ENCODE measurements at places on chromosomes 7 and 10. TPM values are rescaled to one million over a fixed set of nuclear protein-coding genes. Genes with fewer than 3 reads are reported as not detected.

GRCh38 chr10:109835257-109835656 is 88.1 kb downstream of the XPNPEP1 start:
- no peak for DNase-seq

- DNase-seq: no peak
Observed at GRCh38 chr7:25895792-25896171, 256.2 kb upstream of the NFE2L3 start.

- no peak for DNase-seq
Observed at GRCh38 chr7:84060000-84060399, 134.6 kb downstream of the SEMA3A start.

GRCh38 chr10:79029478-79030390 is 39.0 kb upstream of the ZMIZ1 start:
- no peak for DNase-seq

- no peak for DNase-seq
Observed at GRCh38 chr7:128117691-128118090, 86.5 kb upstream of the LRRC4 start.

DNA sequence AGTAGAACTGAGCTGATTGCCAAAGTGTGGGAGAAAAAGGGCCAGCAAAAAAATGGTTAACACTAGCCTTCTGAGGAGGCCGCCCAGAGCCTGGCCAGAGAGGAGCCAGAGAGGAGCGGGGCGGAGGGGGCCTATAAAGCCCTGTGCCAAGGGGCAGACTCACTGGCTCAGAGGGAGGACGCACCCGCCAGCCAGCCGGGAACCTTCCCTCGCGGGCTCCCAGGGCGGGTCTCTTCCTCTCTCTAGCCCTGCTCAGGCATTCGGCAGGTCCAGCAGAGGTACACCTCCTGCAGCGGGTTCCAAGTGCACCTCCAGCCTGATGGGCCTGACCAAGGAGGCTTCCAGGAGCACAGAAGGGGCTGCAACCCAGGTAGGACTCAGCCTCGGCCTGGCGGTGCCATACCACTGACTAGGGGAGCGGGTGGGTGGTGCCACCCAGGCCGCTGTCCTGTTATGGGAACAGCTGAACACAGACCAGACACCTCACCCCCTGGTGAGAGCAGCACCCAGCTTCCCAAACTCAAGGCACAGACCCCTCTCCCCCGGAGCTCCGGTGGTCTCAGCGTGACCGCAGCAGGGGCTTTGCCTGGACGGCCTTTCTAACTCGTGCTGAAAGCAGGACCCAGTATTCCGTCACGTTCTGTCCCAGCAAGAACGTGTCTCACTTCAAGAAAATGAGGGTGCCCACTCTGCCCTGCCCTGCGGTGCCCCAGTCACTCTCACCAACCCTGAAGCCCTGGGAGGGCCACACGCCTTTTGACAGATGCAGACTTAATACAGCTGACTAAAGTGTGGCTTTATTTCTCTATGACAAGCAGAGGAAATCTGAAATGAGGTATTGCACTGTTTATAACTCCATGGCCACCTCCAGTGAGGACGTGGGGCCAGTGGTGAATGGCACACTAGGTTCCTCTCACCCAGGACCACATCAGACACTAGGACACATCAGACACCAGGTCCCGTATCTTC is at the start of gene GPER1:
GPER1 (plus strand) TSS at position 162 of the 969 bp plus-strand sequence. CDS start 3,616 bp downstream, outside the sequence.
- peak; percentile 39 for DNase-seq

- no peak for DNase-seq
Observed at GRCh38 chr10:8640878-8641277, 586.4 kb downstream of the GATA3 start.

- no peak for DNase-seq
Observed at GRCh38 chr10:132303361-132304115, 4.2 kb downstream of the STK32C start.

- no peak for DNase-seq
Observed at GRCh38 chr10:100986623-100986951, 710 bp downstream of the MRPL43 start.

DNA sequence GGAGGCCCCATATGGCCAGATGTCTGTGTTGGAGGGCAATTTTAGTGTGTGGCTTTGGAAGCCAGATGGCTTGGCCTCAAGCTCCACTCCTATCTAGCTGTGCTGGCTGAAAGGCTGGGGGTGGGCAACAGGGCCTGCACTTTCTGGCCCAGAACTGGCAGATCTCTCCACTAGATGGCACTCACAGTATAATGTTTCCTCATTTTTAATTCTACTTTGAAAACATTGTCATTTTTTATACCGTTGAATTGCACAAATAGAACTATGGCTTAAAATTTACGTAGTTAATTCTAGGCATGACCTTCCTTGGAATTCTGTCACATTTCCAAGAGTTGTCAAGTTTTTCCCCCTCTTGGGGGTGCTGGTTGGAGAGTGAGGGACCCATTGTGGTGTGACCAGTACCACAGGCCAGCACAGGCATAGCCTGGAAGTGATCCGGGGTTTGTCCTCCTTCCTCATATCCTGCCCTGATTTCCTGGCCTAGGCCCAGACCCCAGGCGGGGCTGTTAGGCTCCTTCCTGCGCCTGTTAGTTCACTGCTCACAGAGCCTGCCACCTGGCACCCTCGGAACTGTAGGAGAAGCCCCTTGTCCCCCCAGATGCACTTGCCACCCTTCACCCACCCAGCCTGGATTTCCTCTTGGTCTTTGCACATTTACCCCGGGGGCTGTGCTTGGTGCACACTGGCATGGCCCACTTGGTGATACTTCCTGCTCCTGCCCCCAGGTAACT is 52.8 kb downstream of the ARHGAP22 start:
- peak; percentile 35 for DNase-seq

- DNase-seq: no peak
Observed at GRCh38 chr10:1090696-1091095, 34.5 kb downstream of the WDR37 start.

- no peak for DNase-seq
Observed at GRCh38 chr7:55570218-55570873, 2.0 kb downstream of the VOPP1 start.

DNA sequence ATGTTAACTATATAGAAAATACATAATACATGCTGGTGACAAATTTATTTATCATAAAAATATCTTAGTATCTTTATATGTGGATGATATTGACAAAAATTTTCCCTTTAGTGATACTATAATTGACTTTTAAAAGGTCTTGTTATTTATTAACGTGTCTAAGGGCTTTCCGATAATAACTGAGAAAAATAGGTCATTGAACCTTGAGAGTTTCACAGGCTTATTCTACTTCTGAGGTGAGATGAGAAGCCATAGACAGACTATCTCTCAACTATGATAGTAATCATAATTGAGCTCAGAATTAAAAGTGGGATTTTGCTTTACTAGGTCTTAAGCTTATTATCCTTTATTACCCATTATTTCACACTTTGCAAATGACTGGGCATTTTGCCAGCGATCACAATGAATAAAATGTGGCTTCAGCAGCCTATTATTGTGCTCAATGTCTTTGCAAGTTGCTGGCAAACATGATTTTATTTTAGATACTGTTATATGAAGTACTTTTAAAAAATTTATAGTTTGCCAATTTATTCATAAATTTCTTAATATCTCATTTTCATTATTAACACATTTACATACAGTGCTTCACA is 574.5 kb downstream of the ZWINT start:
- no peak for DNase-seq

- DNase-seq: no peak
Observed at GRCh38 chr10:45180946-45181875, 134.2 kb downstream of the OR13A1 start.

DNA sequence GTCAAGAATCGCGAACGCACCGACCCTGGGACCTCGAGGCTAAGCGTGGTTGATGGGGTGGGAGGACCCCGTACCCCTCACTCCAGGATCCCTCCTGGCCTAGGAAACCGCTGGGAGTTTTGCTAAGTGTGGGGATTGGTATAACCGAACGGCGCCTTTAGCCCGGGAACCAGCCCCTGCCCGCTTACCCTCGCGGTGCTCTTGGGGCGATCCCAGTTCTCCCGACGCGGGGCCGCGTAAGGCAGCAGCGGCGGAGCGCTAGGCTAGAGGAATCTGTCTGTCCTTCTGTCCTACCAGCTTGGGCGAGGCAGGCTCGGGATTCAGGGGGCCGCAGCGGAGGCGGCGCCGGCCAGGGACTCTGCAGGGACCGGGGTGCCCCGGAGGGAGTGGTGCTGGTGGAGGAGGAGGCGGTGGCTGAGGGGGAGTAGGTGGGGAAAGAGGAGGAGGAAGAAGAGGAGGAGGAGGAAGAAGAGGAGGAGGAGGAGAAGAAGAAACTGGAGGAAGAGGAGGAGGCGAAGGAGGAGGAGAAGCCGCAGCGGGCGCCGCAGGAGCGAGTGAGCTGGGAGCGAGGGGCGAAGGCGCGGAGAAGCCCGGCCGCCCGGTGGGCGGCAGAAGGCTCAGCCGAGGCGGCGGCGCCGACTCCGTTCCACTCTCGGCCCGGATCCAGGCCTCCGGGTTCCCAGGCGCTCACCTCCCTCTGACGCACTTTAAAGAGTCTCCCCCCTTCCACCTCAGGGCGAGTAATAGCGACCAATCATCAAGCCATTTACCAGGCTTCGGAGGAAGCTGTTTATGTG is 439 bp upstream of the EMX2 start:
- peak; percentile 61 for DNase-seq

GRCh38 chr10:5575482-5576153 is 50.9 kb downstream of the CALML3 start:
- no peak for DNase-seq

DNA sequence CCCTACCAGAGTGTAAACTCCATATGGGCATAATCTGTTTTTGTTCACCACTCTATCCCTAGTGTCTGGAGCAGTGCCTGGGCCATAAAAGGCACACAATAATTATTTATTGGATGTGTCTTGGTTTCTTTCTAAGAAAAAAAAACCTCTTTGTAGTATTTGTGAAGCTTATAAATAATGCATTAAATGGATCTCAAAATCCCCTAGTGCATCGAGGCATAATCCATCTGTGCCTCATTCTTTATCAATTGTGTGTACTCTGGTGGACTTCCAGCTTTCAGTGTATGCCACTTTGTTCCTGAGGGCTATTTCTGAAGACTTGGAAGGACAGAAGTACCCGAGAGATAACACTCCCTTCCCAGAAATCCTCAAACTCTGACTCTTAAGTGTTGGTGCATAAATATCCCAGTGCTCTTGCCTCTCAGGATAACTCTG is 255.0 kb upstream of the PHYHIPL start:
- DNase-seq: no peak

DNA sequence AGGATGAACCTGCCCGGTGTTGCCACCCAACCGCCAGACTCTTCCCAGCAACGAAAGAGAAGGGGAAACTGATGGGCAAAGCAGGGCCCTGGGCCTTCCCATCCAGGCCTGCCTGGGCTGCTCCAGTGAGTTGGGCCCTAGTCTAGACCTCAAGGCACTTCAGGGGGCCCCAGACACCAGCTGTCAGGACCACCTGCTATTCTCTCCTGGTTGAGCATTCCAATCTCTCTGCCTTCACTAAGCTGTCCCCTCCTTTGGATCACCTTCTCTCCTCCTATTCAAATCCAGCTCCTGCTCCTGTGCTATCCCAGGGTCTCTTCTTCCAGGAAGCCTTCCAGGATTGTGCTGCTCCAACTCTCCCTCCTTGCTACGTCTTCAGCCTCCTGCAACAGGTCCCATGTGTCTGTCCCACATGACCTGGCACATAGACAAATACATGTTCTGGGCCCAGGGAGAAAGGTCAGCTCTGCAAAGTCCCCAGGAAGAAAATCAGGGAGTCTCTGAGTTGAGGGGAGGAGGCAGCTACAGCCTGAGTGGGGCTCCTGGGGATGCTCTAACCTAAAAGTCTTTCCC is 3.1 kb downstream of the STX1A start:
- DNase-seq: no peak

DNA sequence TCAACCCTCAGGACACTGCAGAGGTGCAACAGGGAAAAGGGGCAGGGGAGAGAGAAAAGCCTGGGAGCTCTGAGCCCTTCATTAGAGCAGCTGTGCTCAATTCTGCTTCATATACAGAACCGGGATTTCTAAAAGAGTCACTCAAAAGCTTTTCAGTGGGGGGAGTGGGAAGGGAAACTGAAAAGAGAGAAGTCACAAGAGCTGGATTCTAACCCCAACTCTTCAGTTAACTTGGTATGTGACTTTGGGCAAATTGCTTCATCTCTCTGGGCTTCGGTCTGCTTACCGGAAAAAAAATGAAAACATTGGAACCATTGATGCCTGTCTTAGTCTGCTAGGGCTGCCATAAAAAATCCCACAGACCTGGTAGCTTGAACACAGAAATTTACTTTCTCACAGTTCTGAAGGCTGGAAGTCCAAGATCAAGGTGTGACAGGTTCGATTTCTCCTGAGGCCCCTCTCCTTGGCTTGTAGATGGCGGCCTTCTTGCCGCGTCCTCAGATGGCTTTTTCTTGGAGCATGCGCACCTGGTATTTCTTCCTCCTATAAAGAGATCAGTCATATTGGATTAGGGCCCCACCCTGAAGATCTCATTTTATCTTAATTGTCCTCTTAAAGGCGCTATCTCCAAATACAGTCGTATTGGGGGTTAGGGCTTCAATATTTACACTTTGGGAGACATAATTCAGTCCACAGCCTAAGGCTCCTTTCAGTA is 118.3 kb upstream of the KMT2E start:
- DNase-seq: no peak

- DNase-seq: no peak
Observed at GRCh38 chr7:138842111-138842510, 44.1 kb upstream of the ATP6V0A4 start.

DNA sequence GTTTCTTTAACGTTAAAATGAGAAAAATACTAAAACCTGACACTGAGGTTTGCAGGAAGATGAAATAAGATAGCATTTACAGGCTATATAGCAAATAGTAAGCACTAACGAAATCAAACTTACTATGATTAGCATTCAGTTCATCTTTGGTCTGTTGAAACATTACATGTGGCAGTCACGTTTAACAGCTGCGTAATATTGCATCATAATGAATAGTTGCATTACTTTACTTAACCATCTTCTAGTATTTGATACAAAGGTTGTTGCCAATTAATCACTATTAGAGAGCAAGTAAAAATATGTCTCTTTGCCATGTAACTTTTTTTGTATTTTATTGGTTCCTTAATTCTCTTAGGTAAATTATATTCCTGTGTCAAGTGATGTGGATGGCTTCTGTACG is 131.8 kb upstream of the GHITM start:
- no peak for DNase-seq

GRCh38 chr7:83695128-83695960 is 46.4 kb upstream of the SEMA3E start:
- DNase-seq: no peak

- DNase-seq: peak; percentile 5
Observed at GRCh38 chr10:13613519-13613918, 26.8 kb downstream of the PRPF18 start.

- DNase-seq: no peak
Observed at GRCh38 chr7:158595068-158595467, 7.4 kb upstream of the PTPRN2 start.

Gene GPER1
- 0.91 TPM for total RNA-seq

Gene CLDN4
- 0.47 TPM for total RNA-seq

Gene POLD2
- total RNA-seq: 159 TPM

Gene TMEM229A
- 10.9 TPM for total RNA-seq

Gene CAV1
- 3.7 TPM for total RNA-seq

Gene RHOBTB1
- total RNA-seq: 15.8 TPM

Gene PNLIPRP3
- total RNA-seq: not detected

Gene GRB10
- total RNA-seq: 86.0 TPM

Gene TMEM139
- total RNA-seq: 0.91 TPM

Gene CCDC172
- total RNA-seq: not detected

Gene HOXA5
- total RNA-seq: 3.2 TPM
